ENCODE measurements at places on chromosomes 16 and 17.

GRCh38 chr17:8965394-8966168, at the start of gene PIK3R5:
PIK3R5 (minus strand) TSS chr17:8965707; CDS start chr17:8911494, 54,213 bp downstream.
- peak; percentile 86 for DNase-seq

DNA sequence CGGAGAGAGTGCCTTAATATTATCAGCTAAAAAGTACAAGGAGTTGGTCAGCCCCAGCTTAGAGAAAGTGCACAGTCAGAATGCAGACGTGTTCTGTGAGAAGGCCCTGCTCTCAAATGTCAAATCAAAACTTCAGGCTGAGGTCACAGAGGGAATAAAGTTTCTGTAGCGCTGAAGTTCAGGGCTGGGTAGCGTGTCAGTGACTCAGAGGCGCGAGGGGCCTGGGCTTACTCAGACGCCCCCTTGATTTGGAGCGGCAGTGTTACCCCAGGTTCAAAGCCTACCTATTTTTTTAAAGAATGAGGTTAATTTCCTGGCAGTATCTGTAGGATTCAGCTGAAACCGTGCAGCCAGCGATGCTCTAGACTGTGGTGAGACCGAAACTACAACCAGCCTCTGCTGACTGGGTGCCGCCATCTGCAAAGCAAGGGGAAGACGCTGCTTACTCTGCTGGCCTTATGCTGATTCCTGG, 4.8 kb downstream of the CIAO3 start:
- DNase-seq: peak; percentile 83

DNA sequence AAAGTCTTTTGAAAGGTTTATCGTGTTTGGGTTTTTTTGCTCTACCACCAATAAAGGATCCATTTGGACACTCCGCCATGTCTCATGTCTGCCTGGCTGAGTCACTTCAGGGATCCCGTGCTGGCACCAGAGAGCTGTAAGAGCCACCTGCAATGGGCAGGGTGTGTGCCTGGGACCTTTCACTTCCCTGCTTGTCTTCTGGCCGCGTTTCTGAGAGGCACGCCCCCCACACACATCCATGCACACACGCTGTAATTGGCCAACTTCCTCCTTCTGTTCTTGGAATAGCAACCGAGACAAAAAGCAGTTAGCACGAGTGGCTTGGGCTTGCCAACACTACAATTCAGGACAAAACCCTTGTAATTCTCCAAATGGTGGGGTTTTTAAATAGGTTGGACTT, 9.8 kb upstream of the SOST start:
- no peak for DNase-seq

DNA sequence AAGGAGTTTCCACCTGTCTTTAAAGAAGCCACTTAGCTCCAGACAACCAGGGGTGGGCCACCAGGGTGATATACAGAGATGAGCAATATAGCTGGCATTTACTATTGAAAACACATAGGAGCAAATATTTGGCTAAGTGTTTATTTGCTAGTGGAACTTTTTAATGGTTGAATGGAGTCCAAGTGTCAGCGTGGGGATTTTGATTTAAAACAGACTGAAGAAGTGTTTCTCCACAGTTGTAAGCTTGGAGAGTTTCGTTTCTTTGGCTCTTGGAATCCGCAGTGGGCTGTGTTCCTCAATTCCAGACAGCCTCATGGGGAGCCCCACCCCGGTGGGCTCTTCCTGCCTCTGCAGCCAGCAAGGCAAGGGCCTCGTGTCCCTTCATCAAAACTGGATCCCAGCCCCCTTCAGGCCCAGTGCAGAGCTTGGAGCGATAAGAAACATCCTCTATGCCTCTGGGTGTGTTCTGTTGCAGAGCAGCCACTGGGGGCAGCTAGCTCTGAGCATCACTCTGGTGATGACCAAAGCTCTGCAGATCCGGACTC, 36.1 kb downstream of the NOG start:
- DNase-seq: no peak

- DNase-seq: no peak
These were observed 2.0 kb downstream of the CCDC200 start for GRCh38 chr17:43226393-43226792.

GRCh38 chr16:4124535-4125294, 8.5 kb upstream of the ADCY9 start:
- DNase-seq: no peak

DNA sequence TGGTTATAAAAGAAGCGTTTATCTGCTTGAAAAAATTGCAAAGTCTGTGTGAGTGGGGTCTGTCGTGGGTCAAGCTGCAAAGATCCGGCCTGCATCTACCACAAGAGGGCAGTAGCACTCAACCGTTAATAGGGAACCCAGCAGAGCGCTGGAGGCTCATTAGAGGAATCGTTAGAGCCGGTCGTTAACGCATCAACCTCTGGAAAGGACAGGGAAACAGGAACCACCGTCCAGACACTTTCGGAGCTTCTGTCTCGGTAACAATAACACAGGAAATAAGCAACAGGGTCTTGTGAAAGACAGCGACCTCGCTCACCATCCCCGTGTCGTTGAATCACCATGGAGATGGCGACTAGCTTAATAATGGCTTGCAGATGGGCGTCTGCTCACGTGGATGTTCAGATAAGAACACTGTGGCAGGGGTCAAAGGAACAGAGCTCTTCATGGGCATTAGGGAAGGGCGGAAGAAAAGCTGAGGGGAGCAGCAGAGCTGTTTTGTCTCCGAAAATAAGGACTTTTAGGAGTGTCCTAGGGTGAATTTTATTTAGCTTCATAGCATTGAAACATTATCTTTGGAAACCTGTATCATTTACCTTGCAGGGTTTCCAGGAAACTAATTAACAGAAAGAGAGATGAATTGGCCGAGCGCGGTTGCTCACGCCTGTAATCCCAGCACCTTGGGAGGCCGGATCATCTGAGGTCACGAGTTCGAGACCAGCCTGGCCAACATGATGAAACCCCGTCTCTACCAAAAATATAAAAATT, 11.9 kb upstream of the NSRP1 start:
- DNase-seq: peak; percentile 79

GRCh38 chr17:62693616-62694409, 66.3 kb downstream of the MRC2 start:
- DNase-seq: no peak

- DNase-seq: peak; percentile 84
These were observed 7.3 kb upstream of the CBX8 start for GRCh38 chr17:79803997-79804855.

GRCh38 chr17:69012895-69013805, 47.6 kb downstream of the ABCA9 start:
- DNase-seq: no peak
